ENCODE measurements at places on chromosomes 12 and 14.

DNA sequence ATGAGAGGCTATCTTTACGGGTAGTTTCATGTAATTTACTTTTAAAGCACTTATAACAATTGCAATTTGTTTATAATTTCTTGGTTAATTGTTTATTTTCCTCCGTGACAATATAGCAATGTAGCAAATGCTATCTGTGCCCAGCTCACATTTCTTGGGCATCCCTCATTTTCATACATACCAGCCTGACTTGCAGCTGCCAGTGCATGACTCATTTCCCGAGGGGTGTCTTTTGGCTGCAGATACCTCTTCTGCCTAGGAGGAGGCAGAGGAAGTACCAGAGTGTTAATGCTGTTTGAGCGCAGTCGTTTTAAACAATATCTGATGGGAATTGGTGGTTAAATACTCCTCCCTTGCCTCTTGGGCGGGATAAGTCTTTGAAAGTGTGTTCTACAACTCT is 104.2 kb upstream of the ABCD2 start:
- peak; percentile 48 for DNase-seq

DNA sequence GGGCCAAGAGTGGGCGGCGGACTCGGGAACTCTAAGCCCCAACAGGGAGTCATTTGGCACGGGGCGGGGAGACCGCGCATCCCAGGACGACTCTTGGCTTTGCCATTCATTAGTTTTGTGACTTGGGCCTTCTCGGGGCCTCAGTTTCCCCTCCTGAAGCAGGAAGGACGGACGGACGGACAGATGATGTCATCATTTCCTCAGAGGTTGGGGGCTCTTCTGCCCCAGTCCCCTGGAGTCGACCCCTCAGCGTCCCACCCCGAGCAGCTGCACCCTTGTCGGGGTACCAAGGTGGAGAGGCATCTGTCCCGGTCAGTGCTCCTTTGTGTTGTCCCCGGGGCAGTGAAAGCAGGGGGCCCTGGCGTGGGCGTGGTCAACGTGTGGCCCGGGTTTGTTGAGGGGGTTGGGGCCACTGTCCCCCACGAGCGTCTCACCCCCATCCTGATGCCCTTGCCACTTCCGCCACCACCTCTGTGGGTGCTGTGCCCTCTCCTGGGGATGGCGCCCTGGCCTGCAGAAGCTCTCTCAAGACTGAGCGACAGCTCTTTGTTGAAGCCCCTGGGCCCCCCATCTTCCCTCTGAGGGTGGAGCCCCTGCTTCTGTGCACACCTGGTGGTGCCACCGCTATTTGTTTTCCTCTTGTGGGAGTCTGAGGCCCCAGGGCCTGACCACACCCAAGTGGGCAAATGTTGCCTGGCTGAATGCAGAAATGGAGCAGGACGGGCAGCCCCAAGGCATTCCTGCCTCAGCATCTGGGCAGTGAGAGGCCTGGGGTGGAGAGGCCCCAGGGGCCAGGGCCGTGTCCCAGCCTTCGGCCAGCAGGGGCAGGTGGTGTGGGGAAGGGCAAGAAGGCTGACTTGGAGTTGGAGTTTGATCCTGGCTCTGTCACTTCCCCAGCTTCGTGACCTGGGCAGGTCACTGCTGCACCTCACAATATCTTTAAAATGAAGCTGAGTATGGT is 896 bp downstream of the HHIPL1 start:
- DNase-seq = no peak

GRCh38 chr12:106358396-106359241 is 1.1 kb downstream of the POLR3B start:
- no peak for DNase-seq

DNA sequence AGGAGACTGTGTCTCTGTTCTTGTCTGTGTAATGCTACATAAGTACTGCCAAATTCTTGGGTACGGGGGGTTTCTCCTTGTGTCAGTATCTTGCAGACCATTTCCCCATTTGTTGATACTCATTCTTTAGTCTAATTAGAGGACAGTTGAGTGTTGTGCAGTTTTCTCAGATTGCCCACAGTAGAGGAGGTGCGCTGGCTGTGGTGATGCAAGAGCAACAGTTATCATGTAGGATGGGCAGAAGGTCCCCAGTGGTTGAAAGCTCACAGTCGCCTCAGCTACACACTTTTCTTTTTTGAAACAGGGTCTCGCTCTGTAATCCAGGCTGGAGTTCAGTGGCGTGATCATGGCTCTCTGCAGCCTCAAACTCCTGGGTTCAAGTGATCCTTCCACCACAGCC is 37.8 kb upstream of the ATP2A2 start:
- no peak for DNase-seq

- peak; percentile 20 for DNase-seq
Measured at GRCh38 chr12:100962086-100962712, 167.6 kb downstream of the ANO4 start.

GRCh38 chr12:4978737-4979136 is 64.9 kb upstream of the KCNA5 start:
- DNase-seq = peak; percentile 6

GRCh38 chr12:93921521-93921920 is 226.9 kb upstream of the PLXNC1 start:
- DNase-seq = no peak

DNA sequence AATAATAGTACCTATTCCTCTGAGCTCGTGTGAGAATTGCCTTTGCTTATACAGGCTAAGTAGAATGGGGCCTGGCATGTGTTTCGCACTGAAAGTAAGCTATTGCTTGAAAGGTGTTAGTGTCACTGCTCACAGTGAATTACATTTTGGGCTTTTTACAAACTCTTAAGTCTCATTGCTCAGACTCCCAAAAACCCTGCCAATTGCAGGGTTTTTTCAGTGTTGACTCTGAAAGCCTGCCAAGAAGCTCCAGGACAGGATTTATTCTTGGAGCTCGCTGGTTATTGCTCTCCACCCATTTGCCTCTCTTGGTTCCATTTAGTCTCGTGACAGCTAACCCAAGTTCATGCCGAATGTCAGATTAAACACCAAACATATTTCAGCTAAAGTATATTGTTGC is 39.8 kb downstream of the NOPCHAP1 start:
- DNase-seq = peak; percentile 75

DNA sequence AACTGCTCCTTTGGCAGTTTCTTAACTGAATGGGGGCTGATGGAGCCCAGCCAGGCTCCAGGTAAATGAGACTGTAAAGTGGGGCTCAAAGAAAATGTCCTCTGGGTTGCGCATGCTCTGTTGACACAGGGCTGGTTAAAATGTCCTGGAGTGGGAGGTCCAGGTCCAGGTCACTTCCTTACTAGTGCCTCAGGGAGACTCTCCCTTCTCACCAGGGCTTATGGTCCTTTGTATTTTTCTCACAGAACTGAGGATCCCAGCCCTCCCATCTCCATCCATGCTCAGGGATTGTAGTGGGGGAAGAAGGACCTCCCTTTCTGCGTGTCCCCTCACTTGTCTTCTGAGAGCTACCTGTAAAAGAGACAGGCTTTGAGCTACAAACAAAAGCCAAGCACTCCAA is 77.5 kb downstream of the SSPN start:
- no peak for DNase-seq

DNA sequence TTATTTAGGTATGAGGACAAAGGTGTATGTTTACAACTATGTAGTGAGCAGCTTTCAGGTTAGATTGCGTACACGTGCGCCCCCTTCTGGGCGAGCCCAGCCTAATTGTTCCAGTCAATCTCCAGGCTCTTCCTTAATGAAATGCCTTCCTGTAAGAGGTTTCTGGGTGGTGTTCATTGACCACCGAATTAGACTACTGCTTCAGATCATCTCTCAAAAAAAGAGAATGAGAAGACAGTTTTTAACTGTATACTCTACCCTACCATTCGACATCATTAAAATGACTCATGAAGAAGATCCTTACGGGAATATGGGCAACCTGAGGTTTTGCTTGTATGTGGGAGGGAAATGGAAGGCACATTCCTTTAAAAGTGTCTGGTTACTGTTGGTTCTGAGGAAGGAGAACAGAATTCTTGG is 2.1 kb downstream of the LUM start:
- peak; percentile 83 for DNase-seq

GRCh38 chr14:40221428-40221827 is 789.2 kb upstream of the FBXO33 start:
- no peak for DNase-seq

GRCh38 chr12:28543021-28543890 is 353.0 kb downstream of the CCDC91 start:
- DNase-seq = no peak

GRCh38 chr14:79417961-79418360 is 793.3 kb downstream of the DIO2 start:
- DNase-seq = no peak

- DNase-seq = no peak
Measured at GRCh38 chr12:93130366-93131054, 201.4 kb upstream of the EEA1 start.

GRCh38 chr14:58460772-58461171 is 33.3 kb downstream of the KIAA0586 start:
- no peak for DNase-seq

Measured in AG10803 (cell line).